ENCODE measurements at places on chromosomes 5 and 9.

DNA sequence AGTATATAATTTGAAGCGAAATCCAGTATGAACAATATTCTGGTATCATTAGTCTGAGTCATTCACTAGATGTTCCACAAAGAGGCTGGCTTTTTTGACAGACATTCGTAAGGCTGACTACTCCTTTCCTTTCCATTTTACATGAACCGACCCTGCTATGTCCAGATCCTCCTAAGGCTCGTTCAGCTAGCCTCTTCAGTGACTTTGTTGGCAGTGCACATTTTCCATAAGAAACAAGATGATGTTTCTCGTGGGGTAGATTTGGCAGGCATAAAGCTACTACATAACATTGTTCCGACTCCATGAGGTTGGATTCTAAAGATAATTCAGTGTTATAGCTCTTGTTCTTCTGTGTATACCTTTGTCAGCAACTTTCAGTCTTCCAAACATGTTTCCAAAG, 49.0 kb downstream of the ZNF462 start:
- DNase-seq, result no peak

DNA sequence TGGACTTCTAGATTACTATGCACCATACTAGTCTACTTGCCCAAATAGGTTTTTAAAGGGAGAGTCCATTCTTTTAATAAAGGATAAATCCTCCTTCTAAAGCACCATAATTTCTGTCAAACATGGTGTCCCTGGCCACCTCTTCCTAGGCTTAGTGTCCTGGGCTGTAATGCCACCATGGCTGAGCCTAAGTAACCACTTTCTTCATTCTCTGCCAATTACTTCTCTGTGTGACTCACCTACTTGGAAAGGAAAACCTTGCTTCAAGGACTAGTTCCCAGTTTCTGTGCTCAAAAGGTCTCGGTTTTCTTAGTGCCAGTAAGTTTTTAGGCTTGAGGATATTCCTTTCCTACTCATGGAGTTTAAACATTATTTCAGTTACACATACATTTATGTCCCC, 273.4 kb downstream of the DENND1A start:
- DNase-seq, result no peak

DNA sequence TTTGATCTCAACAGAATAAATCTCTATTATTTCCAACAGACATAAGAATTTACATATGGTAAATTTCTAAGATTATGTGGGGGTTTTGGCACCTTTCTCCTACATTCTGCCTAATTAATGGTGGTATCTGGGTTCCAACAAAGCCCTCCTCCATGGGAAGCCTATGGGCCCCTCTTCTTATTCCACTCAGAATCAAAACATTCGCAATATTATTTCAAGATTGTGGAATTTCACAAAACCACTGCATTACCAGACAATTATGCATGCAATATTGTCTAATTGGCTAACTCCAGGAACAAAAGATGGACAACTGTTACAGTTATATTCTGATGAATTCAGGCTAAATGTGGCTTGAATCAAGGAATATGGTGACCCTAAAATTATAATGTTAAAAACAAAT, 434.0 kb downstream of the NFIB start:
- DNase-seq, result no peak

GRCh38 chr9:76562511-76562911, 103.5 kb downstream of the GCNT1 start:
- DNase-seq, result no peak

DNA sequence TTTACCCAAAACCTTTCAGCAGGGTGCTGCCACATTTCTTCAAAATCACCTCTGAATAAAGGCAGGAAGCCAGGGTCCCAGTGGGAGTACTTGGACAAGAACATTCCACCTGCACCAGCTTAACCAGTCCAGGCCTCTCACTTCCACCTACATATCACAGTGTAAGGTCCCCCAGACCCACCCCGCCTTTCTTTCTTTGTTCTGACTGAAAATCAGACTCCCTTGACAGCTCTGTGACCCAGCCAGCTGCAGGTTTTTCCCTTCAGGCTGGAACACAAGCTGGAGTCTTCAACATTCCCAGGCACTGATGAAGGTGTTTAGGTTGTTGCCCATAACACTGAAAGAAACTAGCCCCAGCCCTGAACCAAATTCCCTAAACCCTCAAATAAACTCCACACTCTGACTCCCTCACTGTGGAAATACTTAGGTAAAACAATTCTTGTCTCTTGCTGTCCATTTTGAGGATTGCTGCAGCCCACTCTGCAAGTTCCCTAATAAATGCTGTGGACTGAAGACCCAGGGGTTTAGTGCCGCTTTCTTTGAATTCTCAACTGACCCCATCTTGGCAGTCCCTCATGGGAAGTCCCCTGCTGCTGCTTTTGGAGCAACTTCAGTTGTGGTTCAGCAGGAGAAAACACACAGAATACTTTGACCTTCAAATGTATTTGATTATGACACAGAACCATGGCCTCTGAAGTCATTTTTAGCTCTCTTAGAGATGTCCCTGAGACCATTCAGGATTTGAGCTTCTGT, 24.8 kb downstream of the P4HA2 start:
- no peak for DNase-seq

- no peak for DNase-seq
These were observed 144.5 kb downstream of the AOPEP start for GRCh38 chr9:94870793-94871558.

DNA sequence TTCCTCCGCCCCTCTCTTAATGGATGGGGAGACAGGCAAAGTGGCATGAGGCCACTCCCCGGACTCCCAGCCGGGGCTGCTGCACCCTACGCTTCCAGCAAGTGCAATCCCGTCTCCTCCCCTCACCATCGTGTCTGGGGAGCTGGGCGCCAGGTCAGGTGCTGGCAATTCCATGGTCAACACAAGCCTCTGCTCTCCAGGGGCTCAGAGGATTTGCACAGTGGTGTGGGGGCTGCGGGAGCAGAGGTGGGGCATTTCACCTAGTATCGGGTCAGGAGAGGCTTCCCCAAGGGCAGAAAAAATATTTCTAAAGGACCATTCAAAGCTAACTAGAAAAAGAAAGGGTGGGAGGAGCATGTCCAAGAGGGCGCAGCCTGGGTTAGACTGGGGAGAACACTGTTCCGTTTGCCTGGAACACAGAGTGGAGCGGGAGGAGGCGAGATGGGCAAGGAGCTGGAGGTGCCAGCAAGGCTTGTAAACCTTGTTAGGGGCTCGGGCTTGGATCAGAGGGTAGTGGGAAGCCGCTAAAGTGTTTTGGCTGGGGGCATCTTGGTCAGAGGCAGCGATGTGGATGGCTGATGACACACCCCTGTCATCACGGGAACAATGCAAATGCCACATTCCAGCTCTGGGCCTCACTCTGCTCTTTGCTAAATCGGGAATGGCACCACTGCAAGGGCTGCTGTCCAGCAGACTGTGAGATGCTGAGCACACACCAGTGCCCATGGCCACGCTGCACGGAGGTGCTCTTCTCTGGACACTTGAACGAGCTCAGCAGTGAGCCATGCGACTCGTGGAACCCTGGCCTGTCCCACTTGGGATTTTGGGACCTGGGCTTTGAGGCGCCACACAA, 191.7 kb downstream of the CDK5RAP2 start:
- DNase-seq, result no peak

GRCh38 chr5:113221294-113222176, 213.3 kb downstream of the TSSK1B start:
- DNase-seq, result peak; percentile 51

DNA sequence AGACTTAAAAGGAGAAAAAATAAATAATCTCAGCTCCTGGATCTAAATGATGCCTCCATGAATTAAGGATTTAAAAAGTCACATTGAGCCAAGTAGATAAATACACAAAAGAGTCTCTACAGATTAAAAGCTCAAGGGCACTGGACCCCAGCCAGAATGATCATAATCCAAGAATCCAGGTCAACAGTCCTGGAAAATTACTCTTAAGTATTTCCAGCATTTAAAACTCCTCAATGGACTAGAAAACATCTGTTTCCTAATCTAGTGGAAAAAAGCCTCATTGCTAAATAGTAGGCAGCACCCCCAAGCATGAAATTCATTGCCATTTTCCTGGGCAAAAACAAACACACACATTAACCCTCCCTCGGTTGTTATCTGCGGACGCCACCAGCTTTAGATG, 96.8 kb downstream of the FRMD3 start:
- DNase-seq, result peak; percentile 33

GRCh38 chr9:79857188-79857587, 285.4 kb downstream of the TLE4 start:
- no peak for DNase-seq

DNA sequence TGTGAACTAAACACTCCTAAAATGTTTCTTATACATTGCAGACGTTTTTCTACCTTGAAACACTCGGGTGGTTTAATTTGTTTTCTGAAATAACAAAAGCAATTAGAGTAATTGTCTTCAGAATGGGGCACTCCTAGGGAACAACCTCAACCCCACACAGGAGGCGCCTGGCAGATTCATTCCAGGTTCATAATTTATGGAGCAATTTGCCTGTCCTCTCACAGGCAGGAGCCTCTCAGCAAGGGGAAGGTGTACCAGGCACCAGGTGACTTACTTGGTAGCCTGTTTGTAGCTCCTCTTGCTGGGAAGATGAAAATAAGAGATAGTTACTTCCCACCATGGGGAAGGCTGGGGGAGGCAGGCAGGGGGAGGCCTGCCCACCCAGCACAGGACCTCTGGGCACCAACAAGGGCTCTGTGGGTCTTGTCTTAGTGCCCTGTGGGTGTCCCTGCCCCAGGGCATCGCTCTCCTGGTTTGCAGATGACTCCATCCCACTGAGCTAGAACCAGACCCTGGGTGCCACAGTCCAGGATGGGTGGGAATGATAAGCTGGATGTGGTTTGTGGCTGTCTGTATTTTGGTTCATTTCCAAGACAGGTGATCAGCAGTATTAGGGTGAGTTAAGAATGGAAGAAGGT, 144.4 kb downstream of the FSTL4 start:
- DNase-seq, result no peak

GRCh38 chr9:135053133-135053532, 34.3 kb upstream of the OLFM1 start:
- DNase-seq, result no peak

- no peak for DNase-seq
These were observed 430.9 kb downstream of the IRX2 start for GRCh38 chr5:2320611-2321010.

GRCh38 chr9:129276486-129277230, 98.6 kb upstream of the IER5L start:
- DNase-seq, result no peak

- no peak for DNase-seq
These were observed 1.6 kb downstream of the GOLGA2 start for GRCh38 chr9:128274245-128274644.

GRCh38 chr9:36137392-36138004, 965 bp downstream of the GLIPR2 start:
- peak; percentile 24 for DNase-seq

DNA sequence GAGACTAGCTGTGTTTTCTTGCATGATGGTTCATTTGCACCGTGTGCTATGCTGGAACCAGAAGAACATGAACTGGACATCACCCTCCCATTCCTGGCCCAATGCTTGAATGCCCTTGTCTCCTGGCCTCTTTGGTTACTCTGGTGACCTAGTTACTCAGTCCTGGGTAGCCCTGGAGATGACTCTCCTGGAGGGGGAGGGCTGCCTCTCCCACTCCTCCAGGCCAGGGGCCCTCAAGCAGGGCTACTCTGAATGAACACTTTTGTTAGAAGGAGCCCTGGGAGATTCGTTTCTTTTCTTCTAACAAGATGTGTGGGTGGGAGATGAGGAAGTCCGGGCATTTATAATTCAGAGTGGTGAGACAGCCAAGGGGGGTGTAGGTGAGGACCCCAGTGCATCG, 12.0 kb upstream of the NKX2-5 start:
- no peak for DNase-seq

DNA sequence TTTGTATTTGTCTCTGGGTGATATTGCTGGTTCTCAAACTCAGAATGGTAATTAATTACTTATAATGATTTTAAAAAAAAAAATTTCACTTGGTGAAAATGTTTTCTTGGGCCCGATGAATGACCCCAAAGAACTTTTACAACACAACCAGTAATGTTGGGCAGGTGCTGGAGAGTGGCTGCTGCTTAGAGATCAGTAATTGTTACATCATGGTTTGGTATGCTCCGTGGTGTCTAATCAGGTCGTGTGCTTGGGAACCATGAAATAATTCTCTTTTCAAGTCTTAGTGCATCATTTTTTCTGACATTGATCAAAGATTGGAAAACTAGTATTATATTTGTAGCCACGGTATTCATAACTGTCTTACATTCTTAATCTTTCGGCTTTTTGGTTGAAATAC, 29.3 kb downstream of the PCBD2 start:
- no peak for DNase-seq

DNA sequence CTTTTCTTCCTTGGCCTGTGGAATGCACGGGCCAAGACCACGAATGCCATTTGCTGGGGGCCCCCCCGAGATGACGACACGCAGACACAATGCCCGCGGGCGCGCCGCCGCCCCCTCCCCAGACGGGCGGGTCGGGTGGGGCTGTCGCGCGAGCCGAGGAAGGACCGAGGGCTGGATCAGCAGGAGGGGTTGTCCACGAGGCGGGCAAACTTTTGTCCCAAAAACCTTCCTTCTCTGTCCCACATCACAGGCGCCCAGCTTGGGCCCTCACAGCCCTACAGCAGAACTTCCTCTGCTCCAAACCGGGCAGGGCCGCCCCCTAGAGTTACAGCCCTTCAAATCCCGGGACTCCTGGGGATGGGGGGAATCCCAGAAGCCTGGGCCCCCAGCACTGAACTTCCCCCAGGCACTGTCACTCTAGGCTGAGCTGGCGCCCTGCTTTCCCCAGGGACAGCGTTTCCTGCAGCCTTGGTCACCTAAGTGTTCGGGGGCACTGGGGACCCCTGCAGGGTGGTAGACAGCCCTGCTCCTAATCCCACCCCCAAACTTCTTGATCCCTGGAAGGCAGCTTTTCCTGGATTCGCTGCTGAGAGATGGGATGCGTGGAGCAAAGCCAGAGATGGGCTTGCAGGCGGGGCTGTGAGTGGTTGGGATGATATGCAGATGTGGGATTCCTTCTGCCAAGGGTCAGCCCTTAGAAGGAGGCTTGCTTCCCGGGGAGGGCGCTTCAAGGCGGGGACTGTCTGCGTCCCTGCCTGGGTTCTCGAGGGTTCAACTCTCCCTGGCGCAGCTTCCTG, 980 bp downstream of the COL5A1 start:
- DNase-seq, result peak; percentile 61

DNA sequence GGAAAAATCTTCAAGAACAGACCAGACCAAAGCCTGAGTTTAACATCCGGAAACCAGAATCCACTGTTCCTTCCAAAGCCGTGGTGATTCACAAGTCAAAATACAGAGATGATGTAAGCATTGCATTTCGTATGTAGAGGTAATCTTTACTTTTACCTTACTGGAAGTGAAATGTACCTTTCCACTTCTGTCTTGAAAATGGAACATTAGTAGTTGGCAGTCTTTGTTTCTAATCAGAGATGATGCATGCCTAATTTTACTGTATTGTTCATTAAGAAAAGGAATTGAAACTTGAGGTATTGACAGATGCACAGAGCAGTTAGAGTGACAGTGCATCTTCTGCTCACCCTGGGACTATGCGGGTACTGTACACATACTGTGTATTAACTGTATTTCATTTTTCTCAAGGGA, 34.6 kb downstream of the HABP4 start:
- peak; percentile 19 for DNase-seq

- no peak for DNase-seq
These were observed 83.0 kb downstream of the GRIA1 start for GRCh38 chr5:153573326-153574033.
